CD4-positive, alpha-beta T cell treated with Interleukin-10 for 1 hour (primary cell): ENCODE measurements at places on chromosomes 12 and 14.

GRCh38 chr12:92784797-92785562 is 82.2 kb downstream of the PLEKHG7 start:
- peak; percentile 76 for DNase-seq

DNA sequence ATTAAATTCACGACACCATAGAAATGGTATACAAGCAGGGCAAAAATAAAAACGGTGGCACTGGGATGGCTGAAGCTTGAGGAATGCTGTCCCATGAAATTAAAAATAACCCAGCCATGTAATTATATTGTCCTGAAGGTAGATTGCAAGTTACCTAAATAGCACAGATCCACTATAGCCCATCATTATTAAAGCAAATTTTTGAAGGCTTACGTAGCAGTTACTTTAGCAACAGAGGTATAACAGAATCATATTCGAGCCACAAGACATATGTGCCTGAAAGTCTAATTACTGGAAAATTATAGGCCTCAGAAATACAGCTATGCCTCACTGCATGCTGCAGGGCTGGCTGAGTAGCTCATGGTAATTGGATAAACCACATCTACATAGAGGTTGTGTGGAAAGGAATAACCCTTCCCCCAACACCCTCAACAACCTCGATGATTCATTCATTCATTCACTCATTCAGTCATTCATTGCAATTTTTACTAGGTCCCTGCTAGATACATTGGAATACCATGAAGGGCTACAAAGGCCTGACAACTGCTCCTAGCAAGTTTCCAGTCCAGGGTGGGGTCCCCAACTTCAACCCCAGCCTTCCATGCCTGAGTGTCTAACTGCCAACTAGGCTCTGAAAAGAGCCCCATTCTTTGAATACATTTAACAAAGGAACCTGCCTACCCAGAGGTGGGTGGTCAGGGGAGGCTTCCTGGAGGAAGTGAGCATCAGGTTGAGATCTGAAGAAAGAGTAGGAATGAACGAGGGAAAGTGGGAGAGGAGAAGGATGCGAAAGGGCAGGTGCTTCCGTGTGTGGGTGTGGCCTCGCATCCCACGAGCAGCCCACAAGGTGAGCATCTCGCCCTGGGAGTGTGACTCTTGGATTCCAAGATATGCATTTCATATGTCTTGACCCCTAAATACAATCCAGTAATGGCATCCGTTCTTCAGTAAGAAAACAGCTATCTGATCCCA is 18.0 kb upstream of the CMKLR1 start:
- no peak for DNase-seq

DNA sequence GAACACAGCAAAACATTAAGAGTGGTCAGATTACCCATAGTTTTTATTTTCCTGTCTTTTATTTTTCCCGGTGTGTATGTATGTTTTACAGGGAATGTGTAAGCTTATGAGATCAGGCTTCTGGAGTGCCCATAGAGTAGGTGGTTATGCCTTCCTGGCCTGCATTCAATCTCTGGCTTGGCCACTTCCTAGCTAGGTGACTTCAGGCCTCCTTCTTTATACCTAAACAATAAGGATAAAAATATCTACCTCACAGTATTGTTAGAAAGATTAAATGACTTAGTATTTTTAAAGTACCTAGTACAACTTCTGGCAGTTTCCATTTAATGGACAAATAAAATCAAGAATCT is 42.4 kb downstream of the ITPR2 start:
- DNase-seq = no peak

DNA sequence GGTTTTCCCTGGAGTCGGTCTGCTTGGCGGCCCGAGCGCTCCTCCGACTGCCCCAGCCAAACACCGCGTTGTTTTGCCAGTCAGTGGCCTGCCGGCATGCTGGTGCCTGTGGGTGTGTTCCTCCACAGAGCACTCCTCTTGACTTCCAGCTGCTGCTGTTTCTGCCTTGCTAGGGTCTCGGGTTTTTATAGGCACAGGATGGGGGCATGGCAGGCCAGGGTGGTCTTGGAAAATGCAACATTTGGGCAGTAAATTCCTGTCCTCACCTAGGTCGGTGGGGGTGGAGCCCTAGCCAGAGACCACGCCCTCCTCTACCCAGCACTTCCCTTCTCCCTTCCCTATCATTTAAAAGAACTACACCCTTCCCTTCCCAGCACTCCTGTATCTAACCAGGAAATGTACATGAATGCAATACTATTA is 34.7 kb upstream of the VASH1 start:
- no peak for DNase-seq

GRCh38 chr14:79825046-79825521 is 386.2 kb downstream of the DIO2 start:
- no peak for DNase-seq

GRCh38 chr14:67428501-67429031 is 16.6 kb upstream of the PLEK2 start:
- no peak for DNase-seq

GRCh38 chr12:116060764-116061163 is 216.7 kb downstream of the MED13L start:
- DNase-seq = peak; percentile 47

GRCh38 chr12:31317471-31318395 is 8.2 kb downstream of the SINHCAF start:
- DNase-seq = peak; percentile 27

GRCh38 chr14:91244501-91244901 is at the start of gene GPR68:
GPR68 (minus strand) TSS chr14:91244704; CDS start chr14:91235050, 9,654 bp downstream.
- peak; percentile 42 for DNase-seq

GRCh38 chr14:104360501-104360900 is 219.1 kb upstream of the C14orf180 start:
- no peak for DNase-seq

DNA sequence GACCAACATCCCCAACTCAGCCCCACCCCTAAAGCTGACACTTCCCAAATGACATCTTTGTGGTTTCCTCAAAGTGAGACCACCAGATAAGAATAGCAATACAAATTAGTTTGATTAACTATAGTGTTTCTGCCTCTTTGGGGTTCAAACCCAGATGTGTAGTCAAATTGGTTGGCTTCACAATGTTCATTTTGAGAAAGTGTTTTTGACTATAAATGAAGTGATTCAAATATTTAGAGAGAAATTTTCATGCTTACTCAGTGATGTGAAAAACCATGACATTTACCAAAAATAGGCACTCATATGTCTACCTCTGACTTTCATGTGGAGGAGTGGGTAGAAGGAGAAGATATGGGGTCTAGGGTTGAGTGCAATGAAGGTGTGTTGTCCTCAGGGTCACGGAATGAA is 218.4 kb downstream of the BCAT1 start:
- no peak for DNase-seq
